Right lung (tissue), 10 donors: ENCODE measurements at places on chromosomes 16 and 17. TPM values are rescaled to one million over a fixed set of nuclear protein-coding genes. Genes with fewer than 3 reads are reported as not detected.

Gene UBTF
- polyA plus RNA-seq, result 129 TPM

Gene FBF1
- 9.3 TPM for polyA plus RNA-seq

Gene GH1
- polyA plus RNA-seq, result not detected

Gene MFAP4
- polyA plus RNA-seq, result 449 TPM

Gene CA5A
- polyA plus RNA-seq, result 0.34 TPM

Gene SMURF2
- polyA plus RNA-seq, result 63.4 TPM

Gene TLE7
- not detected for polyA plus RNA-seq
